ENCODE measurements at places on chromosomes 6 and 20. TPM values are rescaled to one million over a fixed set of nuclear protein-coding genes. Genes with fewer than 3 reads are reported as not detected.

C20orf144 gene
- total RNA-seq = 0.31 TPM

KCNQ5 gene
- total RNA-seq = 26.9 TPM

SMIM28 gene
- total RNA-seq = not detected

SLC13A3 gene
- total RNA-seq = 13.1 TPM

ZNF311 gene
- 8.1 TPM for total RNA-seq
